ENCODE measurements at places on chromosomes 11 and 22.

DNA sequence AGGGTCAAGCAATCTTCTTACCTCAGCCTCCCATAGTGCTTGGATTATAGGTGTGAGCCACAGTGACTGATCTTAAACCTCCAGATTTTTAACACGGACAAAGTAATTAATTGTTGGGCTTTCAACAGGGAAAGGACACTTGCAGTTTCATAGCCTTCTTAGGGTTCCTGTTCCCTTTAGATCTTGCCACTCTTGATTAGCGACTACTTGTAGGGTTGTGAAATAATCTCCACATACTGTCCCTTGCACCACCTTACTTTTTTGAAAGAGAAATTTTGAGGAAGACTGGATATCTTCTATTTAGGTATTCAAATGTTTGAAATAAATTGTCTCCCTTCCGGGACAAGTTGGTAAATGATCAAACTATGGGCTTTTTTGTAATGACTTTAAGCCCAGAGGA lies 7.6 kb downstream of the MS4A4E start:
- DNase-seq, result no peak

DNA sequence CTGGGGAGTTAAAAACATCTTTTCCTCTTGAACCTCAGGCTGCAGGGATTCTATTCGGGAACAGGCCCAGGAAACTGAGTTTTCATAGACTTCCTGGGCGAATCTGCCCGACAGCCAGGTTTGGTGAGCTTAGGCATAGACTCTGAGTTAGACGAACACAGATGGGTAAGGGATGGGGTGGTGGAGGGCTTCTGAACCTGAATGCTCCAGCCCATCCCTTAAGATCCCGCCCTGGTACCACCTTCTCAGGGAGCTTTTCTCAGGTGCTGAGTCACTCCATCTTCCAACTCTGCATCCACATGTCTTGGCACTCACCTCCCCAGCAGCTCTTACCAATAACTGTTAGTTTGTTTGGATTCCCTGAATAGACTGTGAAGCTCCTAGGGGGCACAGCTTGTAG lies 37.4 kb downstream of the MICAL2 start:
- DNase-seq, result no peak

DNA sequence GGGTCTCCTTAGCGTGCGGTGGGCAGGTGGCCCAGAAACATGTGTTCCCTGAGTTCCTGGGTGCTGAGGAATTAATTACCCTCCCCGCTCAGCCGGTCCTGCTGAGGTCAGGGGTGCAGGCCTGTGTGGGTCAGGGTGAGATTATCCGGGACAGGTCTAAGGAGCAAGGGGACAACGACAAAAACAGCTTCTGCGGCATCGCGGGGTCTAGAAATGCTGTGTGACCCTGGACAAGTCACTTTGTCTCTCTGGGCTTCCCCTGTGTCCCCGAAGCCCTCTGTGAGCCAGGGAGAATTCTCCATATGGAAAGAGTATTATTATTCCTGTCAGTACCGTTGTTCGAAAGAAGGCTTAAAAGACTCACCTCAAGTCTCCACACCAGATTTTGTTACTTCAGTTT lies 186.1 kb downstream of the MN1 start:
- DNase-seq, result no peak

DNA sequence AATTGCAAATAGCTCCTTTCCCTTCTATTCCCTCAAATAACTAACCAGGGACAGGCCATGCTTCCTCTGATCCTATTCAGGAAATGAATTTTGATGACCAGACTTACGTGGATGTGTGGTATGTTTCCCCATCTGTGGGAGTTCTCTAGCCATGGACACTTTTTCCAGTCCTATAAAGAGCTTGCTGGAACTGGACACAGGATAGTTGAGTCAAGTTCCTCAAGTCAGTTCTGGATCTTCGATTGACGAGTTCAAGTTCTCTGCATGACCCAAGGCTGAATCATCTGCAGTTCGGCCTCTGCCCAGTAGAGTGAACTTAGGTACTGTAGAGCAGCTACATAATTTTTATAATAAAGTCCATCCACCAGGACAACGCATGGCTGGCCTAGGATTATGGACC lies 52.7 kb upstream of the CCND1 start:
- DNase-seq, result no peak

GRCh38 chr11:120612513-120613263 lies 101.1 kb downstream of the GRIK4 start:
- DNase-seq, result no peak
